ENCODE measurements at places on chromosomes 3 and 15.

DNA sequence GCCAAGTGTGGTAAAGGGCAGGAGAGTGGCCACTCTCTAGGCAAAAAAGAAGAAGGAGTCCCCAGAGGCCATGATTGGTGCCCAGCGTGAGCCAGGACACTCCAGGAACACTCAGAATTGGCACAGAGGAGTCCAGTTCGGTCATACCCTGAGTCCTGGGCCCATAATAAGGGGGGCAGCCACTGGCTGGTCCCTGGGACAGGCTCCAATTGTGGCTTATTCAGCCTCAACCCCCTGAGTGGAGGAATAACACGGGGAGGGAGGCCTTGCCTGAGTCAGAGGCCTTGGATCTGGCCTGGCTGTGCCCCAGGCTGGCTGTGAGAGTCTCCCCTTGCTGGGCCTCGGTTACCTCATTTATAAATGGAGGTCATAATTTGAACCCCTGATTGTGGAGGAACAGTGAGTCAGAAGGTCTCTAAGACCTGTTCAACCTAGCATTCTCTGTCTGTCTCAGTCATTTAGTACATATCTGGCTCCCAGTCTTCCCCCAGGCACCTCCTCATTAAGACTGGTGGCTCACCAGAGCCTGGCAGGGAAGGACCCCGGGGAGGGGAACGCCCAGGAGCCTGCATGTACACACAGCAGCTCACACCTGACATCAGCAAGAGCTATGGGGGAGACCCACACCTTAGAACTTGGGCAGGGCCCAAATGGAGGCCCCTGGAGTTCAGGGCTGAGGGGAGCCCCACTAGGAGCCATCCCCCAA is 95.9 kb upstream of the ATP2B2 start:
- no peak for DNase-seq

DNA sequence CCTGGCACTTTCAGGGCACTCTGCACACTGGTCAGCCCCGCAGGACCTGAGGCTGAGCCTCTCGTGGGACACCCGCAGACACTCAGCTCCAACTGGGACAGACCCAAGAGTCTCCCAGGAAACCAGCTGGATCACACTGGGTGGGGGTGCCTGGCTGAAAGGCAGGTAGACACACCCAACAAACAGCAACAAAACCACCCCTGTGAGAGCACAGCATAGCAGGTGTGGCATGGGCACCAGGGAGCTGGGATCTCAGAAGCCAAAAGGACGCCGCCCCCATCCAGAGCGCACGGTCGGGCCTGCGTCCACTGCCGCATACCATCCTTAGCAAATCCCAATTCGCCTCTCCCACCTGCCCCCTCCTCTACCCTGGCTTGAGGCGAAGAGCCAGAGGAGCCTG is 154.2 kb upstream of the LINGO1 start:
- peak; percentile 74 for DNase-seq

DNA sequence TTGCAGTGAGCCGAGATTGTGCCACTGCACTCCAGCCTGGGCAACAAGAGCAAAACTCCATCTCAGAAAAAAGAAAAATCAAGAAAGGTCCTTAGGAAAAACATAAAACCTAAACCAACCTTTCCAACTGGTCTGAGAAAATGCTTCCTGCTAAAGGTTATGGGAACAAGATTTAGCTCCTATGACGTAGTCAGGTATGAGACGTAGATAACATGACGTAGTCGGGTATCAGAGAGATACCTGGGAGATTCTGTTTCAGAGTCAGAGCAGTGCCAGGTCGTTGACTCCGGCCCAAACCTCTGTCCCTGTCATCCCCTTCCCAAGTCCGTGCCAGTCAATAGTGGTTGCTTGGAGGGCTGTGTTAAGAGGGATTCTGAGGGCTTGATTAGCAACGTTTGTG is 39.9 kb downstream of the LMCD1 start:
- DNase-seq: no peak

DNA sequence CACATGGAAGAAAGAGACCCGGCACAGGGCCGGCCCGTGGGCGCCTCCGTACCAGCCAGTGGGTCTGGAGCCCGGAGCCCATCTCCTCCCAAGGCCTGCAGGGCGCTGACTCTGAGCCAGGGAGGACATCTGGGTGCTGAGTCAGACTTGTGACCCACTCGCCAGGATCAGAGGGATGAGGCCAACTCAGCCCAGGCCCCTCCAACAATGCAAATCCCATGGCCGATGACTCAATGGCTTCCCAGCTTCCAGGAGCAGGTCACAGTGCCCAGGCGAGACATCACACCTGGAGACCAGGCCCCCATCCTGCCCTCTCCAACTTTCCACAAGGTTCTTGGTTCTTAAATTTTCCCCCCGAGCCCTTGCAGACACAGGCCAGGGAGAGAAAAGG is 95.1 kb downstream of the LRIG1 start:
- no peak for DNase-seq

DNA sequence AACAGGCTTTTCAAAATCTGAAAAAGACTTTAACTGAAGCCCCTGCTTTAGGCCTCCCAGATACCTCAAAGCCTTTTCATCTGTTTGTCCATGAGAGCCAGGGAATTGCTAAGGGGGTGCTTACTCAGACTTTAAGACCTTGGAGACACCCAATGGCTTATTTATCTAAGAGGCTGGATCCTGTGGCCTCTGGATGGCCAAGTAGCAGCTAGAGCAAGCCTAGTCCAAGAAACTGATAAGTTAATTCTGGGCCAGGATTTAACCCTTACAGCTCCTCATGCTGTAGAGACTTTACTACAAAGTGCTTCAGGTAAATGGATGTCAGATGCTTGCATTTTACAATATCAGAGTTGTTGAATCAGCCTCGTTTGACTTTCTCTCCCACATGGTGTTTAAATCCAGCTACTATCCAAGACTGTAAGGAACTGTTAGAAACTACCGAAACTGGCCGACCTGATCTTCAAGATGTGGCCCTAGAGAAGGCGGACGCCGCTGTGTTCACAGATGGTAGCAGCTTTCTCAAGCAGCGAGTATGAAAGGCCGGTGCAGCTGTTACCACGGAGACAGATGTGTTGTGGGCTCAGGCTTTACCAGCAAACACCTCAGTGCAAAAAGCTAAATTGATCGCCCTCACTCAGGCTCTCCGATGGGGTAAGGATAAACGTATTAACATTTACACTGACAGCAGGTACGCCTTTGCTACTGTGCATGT is 3.3 kb downstream of the DET1 start:
- no peak for DNase-seq

DNA sequence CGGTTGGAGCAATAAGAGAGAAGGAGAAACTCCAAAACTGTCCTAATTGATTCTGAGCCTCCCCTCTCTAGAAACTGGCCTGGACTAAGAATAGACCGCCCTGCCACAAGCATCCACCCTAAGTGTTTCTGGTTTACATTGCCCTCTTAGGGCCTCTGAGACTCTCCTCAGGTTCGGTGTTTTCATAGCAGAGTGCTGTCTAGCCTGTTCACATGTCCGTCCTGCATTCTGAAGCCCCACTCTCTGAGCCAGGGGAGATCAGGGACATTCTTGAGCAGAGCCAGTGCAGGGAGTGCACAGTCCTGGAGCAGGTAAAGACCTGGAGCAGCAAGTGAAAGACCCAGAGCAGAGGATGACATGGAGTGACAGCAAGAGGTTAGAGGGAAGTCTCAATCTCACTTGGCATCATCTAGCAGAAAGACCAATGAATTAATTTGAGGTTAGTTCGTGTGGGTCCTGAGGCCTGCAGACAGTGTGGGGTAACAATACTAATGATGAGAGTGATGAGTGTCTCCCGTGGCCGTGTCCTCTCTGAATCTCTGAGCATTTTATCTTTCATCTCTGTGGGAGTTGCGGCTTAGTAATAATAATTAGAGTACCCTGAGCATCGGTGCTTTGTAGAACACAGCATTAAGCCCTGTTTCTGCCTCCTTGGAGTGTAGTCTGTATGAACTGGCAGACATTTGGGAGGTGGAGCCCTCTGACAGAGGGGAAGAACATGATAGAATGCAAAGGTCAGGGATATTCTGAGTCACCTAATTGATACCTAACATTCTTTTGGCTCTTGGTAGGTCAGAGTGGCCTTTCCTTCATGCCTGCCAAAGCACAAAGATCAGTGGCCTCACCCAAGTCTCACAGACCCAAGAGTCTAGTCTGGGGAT is 24.6 kb downstream of the MAPKBP1 start:
- DNase-seq: no peak

DNA sequence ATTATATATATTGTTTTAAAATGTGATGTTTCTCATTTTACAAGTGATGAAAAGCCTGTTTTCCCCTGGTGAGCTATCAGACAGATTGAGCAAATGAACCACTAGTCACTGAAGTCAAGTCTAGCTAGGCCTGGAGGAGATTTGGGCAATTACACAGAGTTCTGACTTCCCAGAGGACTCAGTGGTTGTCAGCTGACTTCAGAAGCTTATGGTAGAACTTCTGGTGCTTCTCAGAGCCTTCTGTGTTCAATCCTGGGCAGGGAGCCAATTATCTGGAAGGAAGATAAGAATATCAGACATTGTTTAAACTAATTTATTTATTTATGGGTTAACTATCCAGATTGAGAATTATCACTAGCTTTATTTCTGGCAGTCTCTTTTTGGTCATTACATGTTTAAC is 37.7 kb upstream of the NAALADL2 start:
- DNase-seq: no peak

GRCh38 chr3:58358808-58359207 is 26.1 kb downstream of the PXK start:
- no peak for DNase-seq

DNA sequence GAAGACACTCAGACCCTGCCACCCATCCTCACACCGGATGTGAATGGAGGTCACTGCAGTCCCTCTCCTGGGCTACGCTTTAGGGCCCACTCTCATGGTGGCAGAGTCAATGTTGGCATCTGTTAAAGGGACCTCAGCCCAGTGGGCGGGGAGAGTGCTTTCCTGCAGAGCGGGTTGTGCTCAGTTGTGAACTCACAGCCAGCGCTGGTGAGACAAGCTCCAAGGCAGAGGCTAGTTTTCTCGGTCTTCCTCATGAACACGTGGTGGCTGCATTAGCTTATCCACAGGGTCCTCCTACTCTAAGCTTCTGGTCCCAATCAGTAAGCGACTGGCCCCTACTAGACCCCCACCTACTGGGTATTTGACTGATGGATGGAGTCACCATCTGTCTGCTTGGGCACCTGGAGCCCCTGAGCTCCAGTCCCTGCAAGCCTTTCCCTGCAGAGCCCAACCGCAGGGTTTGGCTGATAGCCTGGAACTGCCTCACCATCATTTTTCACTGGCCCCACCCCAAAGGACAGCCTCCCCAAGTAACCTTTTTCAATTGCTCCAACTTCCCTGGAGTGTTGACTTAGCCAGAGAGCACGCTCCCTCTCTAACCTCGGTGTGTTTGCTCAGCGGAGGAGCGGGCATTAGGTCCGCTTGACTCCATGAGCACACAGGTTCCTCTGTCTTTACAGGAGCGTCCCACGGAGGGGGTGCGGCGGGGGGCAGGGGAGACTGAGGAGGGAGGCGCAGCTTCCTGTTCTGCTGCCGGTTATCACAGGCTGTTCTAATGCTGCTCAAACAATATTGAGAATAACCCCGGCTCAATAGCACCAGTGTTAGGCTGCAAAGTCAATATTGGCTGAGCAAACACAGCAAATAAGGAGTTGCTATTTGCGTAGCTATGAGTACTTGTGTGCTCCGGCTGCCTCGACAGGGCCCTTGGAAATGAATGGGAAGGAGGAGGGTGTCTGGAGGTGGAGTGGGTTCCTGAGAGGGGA is 141.7 kb downstream of the RPLP1 start:
- peak; percentile 97 for DNase-seq

DNA sequence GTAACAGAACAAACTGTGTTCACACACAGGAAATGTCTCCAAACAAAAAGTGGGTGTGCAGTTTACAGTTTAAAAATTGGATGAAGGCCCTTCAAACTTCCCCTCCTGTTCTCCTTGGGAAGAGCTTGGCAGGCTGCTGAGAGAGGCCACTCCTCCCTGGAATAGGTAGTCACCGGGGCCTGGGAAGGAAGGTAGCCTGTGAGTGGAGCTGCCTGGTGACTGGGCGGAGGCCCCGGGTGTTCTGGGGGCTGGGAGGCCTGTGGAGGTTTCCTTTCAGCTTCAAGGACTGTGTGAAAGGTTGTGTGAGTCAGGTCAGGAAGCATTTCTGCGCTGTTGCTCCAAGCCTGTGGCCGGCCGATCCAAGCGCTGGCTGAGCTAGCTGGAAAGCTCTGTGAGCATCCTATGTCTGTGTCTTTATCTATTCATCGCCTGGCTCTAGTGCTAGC is 14.1 kb downstream of the SLCO3A1 start:
- DNase-seq: no peak

- DNase-seq: no peak
Measured at GRCh38 chr15:77168616-77169015, 97.7 kb upstream of the TSPAN3 start.

GRCh38 chr3:79516795-79517194 is 251.0 kb downstream of the ROBO1 start:
- no peak for DNase-seq

GRCh38 chr3:52402706-52403270 is 42.1 kb downstream of the SEMA3G start:
- no peak for DNase-seq

Data from COR-L47 (cell line).